ENCODE measurements at places on chromosomes 5 and 9. TPM values are rescaled to one million over a fixed set of nuclear protein-coding genes. Genes with fewer than 3 reads are reported as not detected.

RXRA gene
- 22.4 TPM for total RNA-seq

GDNF gene
- total RNA-seq = not detected

CETN3 gene
- 4.1 TPM for total RNA-seq

CDH12 gene
- not detected for total RNA-seq

ACTBL2 gene
- not detected for total RNA-seq

DDX4 gene
- not detected for total RNA-seq

BNIP1 gene
- 13.5 TPM for total RNA-seq

LRRC19 gene
- total RNA-seq = not detected

GRCh38 chr9:114732823-114733222, 50.8 kb upstream of the TEX48 start:
- no peak for DNase-seq

DNA sequence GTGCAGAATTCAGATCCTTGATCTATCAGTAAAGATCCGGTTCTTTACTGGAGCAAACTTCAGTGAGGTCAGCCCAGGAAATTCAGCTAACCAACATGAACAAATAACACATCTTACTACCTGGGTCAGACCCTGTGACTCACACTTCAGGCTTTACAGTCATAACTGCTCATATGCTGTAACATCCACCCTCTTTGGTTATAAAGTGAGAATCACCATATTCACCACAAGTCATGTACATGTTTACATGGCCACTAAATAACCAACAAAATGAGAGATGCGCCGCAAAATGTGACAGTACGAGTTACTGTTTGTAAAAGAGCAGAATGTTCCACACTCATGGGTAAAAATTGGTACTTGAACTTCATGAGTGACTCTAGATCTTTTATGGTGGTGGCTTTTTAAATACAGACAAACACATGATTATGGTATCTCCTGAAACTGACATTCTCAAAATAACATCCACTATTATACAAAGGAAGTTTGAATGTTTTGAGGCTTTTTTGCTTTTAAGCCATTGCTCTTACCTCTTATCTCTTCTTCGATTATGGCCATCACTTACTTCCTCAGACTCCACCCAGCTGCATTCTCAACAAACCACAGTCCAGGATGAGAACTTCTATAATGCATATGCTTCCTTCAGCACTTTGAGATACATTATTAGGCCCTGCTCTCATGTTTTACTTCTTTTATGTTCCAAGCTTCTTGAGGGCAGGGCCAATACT, 516.6 kb downstream of the RAB3C start:
- DNase-seq = peak; percentile 58

- DNase-seq = no peak
These were observed 19.8 kb downstream of the MLANA start for GRCh38 chr9:5910413-5911057.

DNA sequence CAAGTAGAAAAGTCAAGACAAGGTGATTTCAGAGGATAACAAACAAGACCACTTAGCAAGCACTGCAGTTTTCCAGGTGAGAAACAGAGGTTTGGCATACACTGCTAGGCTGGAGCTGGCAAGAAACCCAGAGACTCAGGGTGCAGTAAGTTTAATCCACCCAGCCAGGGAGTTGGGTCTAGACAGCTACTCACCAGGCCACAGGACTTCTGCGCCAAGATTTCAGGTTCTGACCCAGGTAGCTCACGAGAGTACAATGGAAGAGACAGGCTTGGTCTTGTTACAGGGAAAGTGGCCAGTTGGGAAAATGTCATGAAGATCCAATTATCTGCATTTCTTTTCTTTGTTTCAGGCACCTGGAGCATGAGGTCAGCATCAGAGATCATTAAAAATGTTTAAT, 9.8 kb downstream of the SMIM23 start:
- no peak for DNase-seq

GRCh38 chr9:26391036-26391435, 501.6 kb downstream of the CAAP1 start:
- DNase-seq = no peak

DNA sequence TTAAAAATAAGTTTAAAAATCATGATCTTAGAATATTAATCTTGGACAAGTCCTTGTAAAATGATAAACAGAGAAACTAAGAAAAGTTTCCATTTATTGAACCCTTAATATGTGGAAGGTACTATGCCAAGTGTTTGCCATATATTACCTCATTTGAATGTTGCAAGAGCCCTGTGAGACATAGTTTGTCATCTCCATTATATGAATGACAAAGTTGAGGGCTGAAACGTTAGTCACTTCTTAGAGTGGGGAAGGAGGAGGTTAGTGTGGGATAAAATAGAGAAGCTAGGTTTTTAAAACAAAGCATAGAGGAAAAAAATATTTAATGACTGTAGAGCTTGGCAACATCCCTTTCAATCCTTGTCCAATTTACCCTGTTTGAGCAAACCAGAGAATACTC, 2.0 kb downstream of the TNC start:
- DNase-seq = no peak

DNA sequence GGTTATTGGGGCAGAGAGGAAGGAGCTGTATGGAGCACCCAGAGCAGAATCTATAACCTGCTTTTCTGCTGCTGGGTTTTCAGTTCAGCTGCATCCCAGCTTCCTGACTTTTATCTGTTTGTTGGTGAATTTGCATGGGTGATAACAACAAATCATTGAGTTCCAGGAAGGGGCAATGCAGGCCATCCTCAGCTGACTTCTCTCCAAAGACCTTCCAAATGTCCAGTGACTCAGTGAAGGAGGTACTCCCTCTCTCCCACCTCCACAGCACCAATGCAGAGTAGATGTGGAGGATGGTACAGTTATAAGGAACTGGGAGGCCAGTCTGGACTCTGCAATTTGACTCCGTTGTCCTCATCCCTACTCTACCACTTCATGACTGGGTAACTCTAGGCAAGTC, 1.6 kb upstream of the TXN start:
- DNase-seq = no peak

Data from dermis microvascular lymphatic vessel endothelial cell (primary cell).